ENCODE measurements at places on chromosomes 2 and 18.

DNA sequence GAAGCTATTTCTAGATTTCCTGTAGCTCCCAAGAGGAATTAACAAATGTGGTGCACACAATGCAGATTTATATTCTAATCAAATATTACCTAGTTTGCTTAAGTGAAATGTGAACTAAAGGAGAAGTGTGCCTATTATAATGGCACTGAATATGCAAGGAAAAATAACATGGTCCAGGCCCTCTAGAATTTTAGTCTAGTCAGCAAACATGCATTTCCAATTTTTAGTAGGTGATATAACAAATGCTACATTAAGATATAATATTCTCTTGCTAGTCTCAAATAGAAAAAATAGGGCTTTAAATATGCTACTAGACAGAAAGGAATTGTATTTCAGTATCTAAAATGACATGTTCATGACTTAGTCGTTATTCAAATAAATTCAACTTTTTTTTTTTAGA, 689.5 kb downstream of the TMEM182 start:
- no peak for DNase-seq

DNA sequence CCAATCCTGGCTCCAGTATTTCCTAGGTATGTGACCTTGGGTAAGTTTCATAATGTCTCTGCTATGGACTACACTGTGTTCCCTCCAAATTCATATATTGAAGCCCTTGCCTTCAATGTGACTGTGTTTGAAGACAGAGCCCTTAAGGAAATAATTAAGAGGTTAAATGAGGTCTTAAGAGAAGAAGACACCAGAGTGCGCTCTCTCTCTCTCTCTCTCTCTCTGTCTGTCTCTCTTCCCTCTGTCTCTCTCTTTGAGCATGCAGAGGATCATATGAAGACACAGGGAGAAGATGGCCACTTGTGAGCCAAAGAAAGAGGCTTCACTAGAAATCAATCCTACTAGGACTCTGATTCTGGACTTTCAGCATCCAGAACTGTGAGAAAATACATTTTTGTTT, 52.2 kb downstream of the NXPH2 start:
- no peak for DNase-seq

DNA sequence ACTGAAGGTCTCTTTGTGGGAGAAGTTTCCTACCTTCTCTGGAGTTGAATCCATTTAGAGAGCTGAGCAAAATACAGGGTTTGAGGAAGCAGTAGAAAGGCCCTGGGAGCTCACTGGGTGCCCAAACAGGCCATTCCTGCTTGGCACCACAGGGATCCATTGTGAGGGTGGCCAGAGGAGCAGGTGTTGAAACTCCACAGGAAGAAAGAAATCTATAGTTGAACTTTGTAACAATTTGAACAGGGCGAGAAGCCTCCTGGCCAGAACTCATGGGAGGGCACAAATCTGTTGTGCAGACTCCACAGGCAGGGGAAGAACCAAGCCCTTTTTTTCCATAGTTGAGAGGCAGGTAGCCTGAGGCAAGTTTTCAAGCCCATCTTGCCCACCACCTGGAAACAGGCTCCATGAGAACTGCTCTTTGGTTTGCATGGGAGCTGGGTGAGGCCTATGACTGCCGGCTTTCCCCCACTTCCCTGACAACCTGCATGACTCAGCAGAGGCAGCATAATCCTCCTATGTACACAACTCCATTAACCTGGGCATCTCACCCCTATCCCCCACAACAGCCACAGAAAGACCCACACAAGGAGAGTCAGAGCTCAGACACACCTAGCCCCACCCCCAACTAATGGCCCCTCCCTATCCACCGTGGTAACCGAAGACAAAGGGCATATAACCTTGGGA, 1053.0 kb downstream of the TSN start:
- no peak for DNase-seq

GRCh38 chr18:22409445-22409844, 8.3 kb downstream of the CTAGE1 start:
- DNase-seq: no peak

DNA sequence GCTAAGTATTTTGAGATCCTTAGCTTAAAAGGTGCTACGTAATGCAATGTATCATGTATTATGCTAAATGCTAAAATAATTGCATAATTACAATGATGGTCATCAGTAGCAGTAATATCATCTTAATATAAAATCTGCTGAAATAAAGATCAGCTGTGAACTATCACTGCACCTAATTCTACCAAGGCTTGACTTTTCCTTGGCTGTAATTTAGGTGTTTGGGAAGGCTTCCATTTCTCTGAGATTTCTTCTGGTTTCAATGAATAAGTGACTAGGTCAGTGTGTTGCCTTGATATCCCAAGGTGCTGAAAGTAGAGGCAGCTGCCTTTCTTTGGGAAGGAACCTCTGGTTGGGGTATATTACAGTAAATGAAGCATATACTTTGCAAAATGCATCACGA, 376.1 kb downstream of the STK39 start:
- no peak for DNase-seq

- peak; percentile 2 for DNase-seq
Measured at GRCh38 chr2:175167076-175167791, 769 bp downstream of the ATF2 start.

GRCh38 chr18:62499263-62499650, 23.6 kb upstream of the ZCCHC2 start:
- DNase-seq: no peak

DNA sequence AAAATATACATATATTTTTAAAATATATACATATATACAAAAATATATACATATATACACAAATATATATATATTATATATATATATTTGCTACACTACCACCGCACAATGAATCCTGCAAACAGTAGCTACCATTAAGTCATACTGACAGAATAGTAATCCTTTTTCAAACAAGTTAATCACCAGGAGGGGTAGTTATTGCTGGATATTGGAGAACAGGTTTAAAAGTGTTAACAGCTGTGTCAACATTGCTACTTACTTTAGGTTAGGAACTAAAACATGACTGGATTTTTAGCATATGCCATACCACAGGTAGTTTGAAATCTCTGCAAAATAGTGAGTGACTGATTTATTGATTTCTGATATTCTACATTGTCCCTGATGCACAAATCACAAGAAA, 529.1 kb upstream of the CDH7 start:
- no peak for DNase-seq

GRCh38 chr18:24041691-24042090, 27.1 kb downstream of the TTC39C start:
- DNase-seq: no peak

DNA sequence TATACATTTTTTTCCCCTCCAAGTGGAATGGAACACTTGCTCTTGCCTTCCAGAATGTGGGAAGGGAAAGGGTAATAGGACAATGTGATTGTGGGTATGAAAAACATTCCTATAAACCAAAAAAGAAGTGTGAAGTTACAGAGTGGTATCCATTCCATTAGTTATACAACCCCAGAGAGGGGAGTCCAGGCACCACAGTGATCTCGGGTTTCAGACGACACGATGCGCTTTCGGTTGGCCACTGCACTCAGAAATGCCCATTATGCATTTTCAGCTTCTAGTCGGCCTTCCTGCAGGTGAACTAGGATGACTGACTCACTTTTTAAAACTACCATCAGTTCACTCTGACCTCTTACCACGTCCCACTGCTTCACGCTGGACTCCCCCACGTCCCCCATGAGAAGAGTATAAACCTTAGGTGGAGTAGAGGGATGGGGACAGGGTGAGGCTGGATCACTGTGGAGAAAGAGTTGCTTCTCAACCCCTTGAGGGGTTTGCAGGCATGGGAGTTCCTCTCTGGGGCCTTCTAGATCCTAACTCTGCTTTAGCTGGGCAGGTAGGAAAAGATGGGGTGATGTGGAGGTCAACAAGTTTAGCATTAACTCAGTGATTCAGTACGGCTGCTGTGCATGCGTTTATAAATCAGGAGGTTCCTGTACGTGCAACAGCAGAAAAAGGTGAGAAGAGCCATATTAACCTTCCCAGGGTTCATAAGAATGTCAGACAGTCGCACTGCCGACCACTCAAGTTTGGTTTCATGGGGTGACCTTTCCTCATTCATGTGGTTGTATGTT, 50.5 kb downstream of the ZNF532 start:
- DNase-seq: no peak

GRCh38 chr2:133437492-133437891, 130.8 kb downstream of the NCKAP5 start:
- DNase-seq: no peak

DNA sequence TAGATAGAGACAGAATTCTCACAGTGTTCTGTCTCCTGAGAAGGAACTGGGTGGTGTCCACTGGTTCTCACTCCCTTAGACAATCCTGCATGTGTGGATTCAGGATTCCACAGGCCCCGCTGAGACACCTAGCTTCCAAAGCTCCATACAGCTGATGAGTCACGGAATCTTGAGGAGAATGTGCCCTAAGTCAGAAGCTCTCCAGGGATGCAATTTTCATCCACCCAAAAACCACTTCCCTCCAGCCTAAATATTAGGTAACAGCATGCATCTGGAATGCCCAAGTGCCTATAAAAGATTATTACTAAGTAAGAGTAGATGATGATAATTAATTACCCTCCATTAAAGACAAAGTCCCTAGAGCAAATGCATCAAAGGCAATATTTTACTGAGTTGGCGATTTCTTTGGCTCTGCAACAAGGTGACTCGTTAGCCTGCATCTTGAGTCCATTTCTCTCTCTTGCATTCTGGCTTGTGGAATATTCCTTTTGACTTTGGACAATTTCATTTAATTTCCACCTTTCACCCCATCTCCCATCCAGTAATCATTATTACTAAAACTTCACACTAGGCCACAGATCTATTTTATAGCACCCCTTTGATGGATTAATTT, 475.1 kb downstream of the TNS1 start:
- DNase-seq: no peak

GRCh38 chr2:72625366-72625765, 200.5 kb downstream of the EXOC6B start:
- no peak for DNase-seq

DNA sequence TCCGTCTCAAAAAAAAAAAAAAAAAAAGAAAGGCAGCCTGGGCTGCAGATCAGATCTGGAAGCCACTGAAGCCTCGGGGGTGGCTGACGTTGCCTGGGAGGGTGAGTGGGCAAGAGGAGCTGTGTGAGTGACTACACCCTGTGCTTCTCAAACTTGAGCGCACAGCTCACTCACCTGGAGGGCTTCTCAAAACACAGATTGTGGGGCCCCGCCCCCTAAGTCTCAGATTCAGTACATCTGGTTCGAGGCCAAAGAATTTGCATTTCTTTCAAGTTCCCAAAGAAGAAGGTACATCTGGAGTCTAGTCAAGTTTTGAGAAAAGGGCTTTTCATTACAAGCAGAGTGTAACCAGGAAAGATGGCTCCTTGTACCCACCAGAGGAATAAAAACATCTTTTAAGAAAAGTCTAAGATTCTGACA, 97.7 kb upstream of the CAB39 start:
- no peak for DNase-seq

GRCh38 chr2:212723226-212723625, 184.6 kb upstream of the ERBB4 start:
- DNase-seq: no peak

DNA sequence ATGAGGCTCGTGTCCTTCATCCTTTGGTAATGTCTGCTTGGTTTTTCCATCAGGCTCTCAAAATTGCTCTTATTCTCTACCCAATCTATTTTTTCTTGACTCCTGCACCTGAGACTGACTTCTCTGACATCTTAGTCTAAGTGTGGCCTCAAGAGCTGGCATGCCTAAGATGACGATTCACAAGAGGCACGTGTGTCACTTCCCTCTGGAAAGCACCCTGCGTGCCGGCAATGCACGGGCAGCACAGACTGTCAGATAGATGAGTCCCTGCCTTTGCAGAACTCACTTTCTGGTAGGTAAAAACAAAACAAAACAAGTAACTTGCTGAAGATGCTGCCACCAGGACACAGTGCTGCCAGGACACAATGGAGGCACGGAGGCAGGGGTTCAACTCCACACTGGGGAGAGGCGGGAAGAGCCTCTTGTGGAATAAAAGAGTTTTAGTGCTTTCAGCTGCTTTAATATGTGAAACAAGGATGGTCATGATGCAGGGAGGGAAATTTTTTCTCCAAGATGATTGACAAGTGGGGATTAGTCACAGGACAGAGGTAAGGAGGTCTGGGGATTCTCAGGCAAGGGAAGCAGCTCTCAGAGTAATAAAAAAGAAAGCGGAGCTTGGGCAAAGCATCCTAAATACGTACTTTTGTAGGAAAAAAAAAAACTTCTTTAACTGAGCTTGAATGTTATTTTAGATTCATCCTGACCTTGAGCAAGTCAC, 27.3 kb downstream of the CYB5A start:
- no peak for DNase-seq

GRCh38 chr2:184890311-184890710, 292.0 kb downstream of the ZNF804A start:
- no peak for DNase-seq

DNA sequence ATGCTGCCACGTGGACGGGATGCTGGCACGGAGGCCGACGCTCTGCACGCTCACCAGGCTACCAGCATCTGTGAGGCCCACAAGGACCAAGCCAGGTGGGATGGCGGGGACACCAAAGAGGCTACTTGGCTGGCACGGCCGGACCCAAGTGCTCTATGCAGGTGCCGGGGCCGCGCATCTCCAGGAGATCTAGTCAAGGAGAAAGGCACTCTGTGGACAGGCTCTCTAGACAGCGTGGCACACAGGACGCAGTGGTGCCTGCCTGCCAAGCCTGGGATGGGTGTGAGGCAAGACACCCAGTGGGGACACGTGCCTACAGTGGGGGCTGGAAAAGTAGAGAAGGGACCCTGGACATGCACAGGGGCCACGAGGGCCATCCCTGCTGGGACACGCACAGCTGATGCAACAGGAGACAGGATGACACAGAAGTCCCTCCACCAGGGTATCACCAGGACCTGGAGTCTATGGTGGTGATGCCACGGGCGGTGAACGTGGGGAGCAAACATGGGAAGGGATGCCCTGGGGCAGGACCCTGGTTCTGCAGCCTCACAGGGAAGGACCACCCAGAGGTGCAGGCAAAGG, 28.5 kb downstream of the ZNF516 start:
- no peak for DNase-seq

- DNase-seq: no peak
Measured at GRCh38 chr18:79401494-79402208, 5.9 kb downstream of the NFATC1 start.

DNA sequence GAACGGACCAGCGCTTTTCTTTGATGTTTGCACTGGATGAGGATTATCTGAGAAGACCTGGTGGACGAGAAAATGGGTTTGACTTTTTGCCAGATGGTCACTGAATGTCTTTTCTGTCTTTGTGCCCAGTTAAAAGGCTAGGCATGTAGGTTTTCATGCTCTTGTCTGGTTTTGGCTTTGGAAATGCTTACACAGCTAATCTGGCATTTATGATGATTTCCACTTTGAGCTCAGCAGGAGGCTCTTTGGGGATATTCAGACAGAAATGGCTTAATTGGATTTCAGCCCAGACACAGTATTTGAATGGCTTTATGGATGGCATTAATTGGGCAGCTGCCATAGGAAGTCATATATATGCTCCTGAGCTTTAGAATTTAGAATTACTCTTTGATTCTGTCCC, 59.6 kb downstream of the NCK2 start:
- DNase-seq: peak; percentile 68

DNA sequence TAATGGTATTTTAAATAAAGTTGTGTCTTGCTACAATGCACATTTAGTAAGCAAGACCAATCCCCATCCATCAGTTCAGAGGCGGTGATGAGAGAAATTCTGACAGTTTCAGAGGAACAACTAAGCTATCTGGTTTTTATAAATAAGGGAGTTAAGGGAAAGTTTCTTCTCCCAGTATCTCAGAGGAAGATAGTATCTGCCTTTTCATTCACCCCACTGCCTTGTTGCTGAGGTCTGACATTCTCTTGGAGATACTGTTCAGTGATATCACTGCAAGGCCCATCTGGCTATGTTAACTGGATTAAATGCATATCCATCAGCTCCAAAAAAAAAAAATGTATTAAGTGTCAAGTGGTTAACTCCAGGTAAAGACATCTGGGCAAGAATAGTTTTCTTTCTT, 47.9 kb downstream of the RBMS1 start:
- DNase-seq: no peak

Data from NCI-H1417 (cell line).